Ascending aorta (tissue), 2 donors: ENCODE measurements at places on chromosomes 7 and 10.

DNA sequence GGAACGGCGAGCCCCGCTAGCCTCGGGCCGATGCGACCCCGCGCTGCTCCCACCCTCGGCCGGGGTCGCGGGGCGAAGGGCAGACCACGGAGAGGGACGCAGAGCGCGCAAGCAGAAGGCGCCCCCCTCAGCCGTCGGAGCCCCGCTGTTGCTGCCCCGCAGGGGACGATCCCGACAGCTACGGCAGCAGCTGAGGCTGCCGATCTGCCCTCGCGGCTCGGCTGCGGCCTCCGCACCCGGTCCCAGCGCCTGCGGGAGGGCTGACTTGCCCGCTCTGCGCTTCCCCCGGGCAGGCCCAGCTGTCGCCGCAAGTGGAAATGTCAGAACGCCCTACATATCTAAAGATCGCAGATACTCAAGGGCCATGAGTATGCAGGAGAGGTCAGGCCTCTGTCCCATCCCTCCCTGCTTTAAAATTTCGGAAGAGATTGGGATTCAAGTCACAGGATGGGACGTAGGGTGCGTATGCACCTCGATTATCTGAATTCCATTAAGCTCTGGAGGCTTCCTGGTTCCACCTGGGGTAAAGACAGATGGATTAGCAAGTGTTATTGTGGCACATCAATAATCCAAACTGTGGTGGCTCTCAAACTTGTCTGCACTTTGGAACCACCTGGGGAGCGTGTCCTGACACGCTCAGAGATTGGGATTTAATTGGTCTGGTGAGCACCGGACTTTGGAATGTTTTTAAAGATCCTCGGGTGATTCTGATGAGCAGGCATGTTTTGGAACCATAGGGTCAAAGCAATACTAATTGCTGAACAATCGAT lies at the start of gene CRPPA:
Gene CRPPA, minus strand, starts transcription at position 206 of the 770 bp plus-strand sequence. CDS start 216 bp downstream, outside the sequence.
- DNase-seq, result peak; percentile 68

- DNase-seq, result no peak
Observed at GRCh38 chr10:50561266-50561665, 62.5 kb downstream of the SGMS1 start.

GRCh38 chr7:100400656-100401055 lies 27.4 kb downstream of the PILRA start:
- peak; percentile 37 for DNase-seq

- DNase-seq, result no peak
Observed at GRCh38 chr10:1809139-1809741, 71.9 kb upstream of the ADARB2 start.

DNA sequence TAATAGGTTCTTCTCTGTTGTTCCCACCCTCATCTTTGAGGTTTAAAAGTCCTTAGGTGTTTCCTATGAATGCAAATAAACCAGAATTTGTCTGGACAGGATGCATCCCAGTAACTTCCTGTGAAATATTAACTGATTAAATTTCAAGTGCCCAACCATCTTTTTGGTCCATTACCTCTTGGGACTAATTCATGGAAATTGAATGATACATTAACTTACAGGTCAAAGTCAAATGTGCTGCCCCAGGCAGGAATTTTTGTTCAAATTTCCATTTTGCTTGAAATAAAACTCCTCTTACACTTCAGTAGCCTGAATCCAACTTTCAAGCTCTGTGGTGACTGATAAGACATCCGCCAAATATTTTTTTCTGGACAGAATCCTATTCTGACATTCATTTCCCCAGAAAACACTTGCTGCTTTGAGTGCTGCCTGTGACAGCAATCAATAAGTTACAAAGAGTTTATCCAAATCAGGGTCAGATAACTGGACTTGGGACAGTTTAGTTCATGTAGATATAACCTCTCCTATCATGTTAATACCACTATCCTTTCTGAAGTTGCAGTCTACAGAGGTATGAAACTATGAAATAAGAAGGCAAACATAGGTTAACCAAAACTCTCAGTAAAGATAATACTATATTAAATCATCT lies 383.5 kb downstream of the POM121L12 start:
- no peak for DNase-seq

DNA sequence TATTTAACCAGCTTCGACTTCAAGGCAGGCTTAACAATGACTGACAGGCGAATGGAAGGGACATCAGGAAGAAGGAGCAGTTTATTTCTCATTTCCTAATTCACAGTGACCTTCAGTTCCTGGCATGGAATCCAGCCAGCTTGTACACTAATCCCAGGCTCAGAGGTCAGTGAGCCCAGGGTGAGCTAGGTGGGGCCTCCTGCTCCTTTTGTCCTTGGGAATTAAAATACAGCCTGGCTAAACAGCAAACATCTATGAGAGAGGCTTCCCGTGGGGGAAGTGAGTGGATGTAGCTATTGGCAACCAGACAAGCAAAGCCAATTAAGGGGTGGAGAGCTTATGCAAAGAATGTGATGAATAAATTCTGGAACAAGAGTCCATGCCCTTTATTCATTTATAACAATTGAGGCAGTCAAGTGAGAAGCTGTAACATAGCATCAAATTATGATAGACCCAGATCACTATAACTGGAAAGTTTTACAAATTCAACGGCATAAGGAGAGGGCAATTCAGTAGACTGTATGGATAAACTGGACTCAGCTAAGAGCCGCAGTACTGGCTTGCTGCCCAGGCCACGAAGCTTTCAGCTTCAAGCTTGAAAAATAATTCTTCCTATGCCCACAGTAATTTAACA lies 57.1 kb downstream of the STK17A start:
- DNase-seq, result no peak

- no peak for DNase-seq
Observed at GRCh38 chr7:14734839-14735321, 167.7 kb downstream of the DGKB start.

DNA sequence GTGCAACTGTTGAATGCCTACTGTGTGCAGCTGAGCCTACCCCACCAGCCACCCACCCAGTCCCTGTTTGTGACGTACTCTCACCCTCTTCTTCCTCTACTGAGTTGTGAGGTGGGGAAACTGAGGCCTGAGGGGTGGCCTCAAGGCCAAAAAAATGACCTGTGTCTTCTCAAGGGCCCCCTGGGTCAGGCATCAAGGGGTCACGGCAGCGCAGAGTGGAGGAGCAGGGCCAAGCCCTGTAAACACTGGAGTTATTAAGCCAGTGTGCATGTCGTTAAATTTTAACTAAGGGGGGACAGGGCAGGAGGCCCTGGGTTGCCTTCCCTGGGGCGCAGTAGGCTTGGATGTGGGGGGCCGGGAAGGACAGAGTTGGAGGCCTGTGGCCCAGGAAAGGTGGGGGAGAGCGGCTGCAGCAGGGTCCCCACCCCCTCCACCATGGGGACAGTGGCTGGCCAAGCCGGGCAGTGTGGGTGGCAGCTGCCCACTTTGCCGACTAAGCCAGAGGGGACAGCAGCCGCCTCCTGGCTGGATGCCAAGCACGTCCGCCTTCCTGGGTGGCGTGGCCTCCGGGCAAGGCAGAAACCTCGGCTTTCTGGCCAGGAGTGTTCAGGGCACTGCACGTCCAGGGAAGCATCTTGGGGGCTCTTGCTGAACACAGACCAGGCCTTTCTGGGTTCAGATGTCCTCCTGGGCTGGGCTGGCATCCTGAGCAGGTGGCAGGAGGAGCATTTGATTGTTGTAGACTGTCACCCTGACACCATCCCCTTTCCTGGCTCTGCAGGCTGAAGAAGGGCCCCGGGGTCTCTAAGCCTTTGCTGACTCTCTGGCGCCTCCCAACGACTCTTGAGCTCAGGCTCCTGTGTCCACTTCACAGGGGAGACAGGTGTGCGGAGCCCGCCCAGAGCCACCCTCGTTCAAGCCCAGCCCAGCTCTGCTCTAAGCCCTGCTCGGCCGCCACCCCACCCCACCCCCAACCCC lies 1.9 kb downstream of the SLC29A4 start:
- DNase-seq, result no peak

- DNase-seq, result no peak
Observed at GRCh38 chr7:143505838-143506237, 28.2 kb downstream of the TAS2R41 start.

DNA sequence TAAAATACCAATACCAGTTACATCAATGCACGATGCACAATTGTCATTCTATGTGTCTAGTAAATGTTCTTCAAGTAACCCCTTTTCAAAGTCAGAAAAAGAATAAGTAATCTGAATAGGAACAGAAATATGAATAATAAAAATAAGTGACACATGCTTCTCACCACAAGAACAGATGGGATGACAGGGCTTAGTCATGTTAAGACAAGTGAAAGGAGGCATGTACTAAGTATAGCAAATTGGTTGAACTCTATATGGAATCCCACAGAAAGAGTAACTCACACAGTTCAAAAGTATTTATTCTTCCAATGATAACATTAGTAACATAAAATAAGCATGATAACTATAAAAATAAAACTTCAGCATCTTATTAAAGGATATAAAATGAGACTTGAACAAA lies 100.9 kb upstream of the TAS2R16 start:
- DNase-seq, result no peak

DNA sequence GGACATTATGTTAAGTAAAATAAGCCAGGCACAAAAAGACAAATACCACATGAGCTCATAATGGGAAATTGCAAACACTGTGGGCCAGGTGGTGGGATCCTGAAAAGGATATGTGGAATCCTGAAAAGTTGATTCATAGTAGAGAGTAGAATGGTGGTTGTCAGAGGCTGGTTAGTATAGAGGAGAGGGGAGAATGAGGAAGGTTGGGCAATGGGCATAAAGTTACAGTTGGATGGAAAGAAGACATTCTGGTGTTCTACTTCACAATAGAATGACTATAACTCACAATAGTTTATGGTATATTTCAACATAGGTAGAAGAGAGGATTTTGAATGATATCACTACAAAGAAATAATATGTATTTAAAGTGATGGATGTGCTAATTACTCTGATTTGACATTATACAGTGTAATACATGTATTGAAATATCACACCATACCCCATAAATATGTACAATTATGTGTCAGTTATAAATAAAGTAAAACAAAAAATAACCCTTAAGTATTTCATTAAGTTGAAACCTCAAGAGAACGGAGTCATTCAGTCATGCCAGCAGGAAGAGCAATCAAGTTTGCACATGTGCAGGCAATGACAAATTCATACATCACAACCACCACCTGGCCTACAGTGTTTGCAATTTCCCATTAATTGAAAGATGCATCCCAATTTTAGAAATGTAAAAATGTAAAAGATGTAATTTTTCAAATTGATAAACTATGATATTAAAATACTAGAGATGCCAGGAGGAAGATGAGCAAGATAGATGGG lies 156.7 kb downstream of the MAGI2 start:
- no peak for DNase-seq

DNA sequence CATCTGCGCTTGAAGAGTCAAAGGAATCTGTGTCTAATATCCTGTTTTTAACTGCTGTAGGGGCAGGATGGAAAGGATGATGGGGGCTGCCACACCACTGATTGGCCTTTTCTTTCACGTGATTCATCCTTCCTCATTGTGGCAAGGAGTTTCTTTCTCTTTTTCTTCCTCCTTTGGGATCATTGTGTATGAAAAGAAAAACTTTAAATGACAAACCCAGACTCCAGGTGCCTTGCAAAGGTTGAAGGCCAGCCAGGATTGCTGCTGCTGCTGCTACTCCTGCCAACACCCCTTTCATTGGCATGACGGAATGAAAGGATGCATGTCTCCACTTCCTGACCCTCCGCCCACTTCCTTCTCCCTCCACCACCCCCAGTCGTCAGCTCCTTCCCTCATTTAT lies 6.5 kb upstream of the OIT3 start:
- DNase-seq, result no peak

DNA sequence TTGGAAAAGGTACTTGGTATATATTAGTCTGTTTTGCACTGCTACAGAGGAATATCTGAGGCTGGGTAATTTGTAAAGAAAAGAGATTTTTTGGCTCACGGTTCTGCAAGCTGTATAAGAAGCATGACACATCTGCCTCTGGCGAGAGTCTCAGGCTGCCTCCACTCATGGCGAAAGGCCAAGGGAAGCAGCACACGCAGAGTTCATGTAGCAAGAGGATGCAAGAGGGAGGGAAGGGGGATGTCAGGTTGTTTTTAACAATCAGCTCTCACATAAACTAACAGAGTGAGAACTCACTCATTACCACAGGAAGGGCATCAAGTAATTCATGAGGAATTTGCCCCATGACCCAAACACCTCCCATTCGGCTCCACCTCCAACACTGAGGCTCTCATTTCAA lies 484.8 kb upstream of the DPP6 start:
- DNase-seq, result no peak

GRCh38 chr10:4651404-4652037 lies 174.5 kb upstream of the AKR1E2 start:
- no peak for DNase-seq

GRCh38 chr10:125208854-125209565 lies 48.6 kb upstream of the CTBP2 start:
- no peak for DNase-seq

GRCh38 chr7:90642978-90643377 lies 46.9 kb downstream of the CDK14 start:
- DNase-seq, result no peak

GRCh38 chr10:13882119-13882711 lies 295.4 kb downstream of the PRPF18 start:
- DNase-seq, result no peak

- no peak for DNase-seq
Observed at GRCh38 chr7:33832271-33832721, 73.0 kb upstream of the BMPER start.

DNA sequence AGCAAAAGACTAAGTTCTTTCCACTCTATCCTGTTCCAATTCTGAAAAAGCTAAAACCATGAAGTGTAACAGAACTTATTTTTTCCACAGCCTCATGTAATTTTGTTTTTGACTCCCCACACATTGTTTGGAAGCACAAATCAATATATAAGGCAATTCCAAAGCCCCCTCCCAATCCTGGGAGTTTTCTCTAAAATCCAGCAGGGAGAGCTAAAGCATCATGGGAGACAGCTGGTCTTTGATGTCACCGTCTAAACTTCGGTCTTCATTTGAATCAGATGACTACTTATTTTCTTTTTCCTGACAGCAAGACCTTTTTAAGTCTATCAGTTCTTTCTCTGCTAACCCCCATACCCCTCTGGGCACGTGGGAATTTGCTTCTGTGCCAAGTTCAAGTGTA lies 33.3 kb upstream of the PON1 start:
- DNase-seq, result no peak
